ENCODE measurements at places on chromosomes 3 and 15. TPM values are rescaled to one million over a fixed set of nuclear protein-coding genes. Genes with fewer than 3 reads are reported as not detected.
A peak's percentile ranks its signal among the peaks of the same experiment; 100 is the strongest.

The KCNMB3 gene
- 0.17 TPM for total RNA-seq

The SKOR1 gene
- 0.12 TPM for total RNA-seq

The DPPA4 gene
- total RNA-seq: not detected

The ZMYND10 gene
- 0.94 TPM for total RNA-seq

The TOPAZ1 gene
- total RNA-seq: not detected

The C3orf20 gene
- total RNA-seq: 0.12 TPM

The ARNT2 gene
- 0.10 TPM for total RNA-seq

The GTF2A2 gene
- 165 TPM for total RNA-seq

The SOX2 gene
- total RNA-seq: not detected

The CD86 gene
- total RNA-seq: 1.7 TPM

The FBLN2 gene
- total RNA-seq: not detected

The KPNA4 gene
- 44.9 TPM for total RNA-seq

The IGF1R gene
- 13.2 TPM for total RNA-seq

The HRG gene
- not detected for total RNA-seq

The MINDY4B gene
- total RNA-seq: not detected

The ZCWPW2 gene
- 0.39 TPM for total RNA-seq

GRCh38 chr3:23017801-23018200 lies 185.3 kb upstream of the UBE2E2 start:
- DNase-seq: no peak

- DNase-seq: no peak
Measured at GRCh38 chr3:171093462-171093861, 66.9 kb upstream of the SLC2A2 start.

GRCh38 chr15:92505611-92506010 lies 111.9 kb downstream of the ST8SIA2 start:
- no peak for DNase-seq

- DNase-seq: peak; percentile 73
Measured at GRCh38 chr3:196081002-196081833, 672 bp downstream of the TFRC start.

DNA sequence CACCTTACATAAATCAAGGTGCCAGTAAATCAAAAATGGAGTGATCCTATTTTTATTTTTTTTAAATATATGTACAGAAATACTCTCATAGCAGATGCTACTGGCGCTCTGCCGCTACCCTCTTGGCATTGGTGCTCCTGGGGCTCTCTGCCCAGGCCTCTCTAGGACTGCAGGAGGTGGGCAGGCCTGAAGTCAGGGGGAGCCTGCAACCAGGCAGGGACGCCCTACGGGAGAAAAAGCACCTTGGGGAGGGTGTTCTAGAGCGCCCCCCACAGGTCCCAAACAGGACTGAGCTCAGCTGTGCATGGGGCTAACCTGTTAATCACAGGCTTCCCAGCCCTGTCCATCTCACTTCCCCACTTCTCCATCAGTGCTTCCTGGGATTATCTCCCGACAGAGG lies 192.5 kb downstream of the SHQ1 start:
- no peak for DNase-seq

GRCh38 chr3:101279162-101279561 lies 41.2 kb downstream of the IMPG2 start:
- DNase-seq: no peak

- no peak for DNase-seq
Measured at GRCh38 chr3:134201201-134202130, 49.2 kb downstream of the RYK start.

GRCh38 chr15:39896846-39897245 lies 23.2 kb downstream of the GPR176 start:
- no peak for DNase-seq

GRCh38 chr15:67187351-67187854 lies 67.1 kb downstream of the AAGAB start:
- no peak for DNase-seq

DNA sequence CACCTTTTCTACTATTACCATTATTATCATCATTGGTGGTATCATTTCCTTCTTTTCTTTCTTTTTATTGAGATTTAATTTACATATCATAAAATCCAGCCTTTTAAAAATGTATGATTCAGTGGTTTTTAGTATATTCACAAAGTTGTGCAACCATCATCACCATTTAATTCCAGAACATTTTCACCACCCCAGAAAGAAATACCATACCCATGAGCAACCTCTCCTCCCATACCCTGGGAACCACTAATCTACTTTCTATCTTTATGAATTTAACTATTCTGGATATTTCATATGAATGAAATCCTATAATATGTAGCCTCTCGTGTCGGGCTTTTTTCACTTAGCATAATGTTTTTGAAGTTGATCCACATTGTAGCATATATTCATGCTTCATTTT lies 29.1 kb downstream of the AAGAB start:
- no peak for DNase-seq

GRCh38 chr3:43537225-43537624 lies 84.6 kb downstream of the ANO10 start:
- no peak for DNase-seq

DNA sequence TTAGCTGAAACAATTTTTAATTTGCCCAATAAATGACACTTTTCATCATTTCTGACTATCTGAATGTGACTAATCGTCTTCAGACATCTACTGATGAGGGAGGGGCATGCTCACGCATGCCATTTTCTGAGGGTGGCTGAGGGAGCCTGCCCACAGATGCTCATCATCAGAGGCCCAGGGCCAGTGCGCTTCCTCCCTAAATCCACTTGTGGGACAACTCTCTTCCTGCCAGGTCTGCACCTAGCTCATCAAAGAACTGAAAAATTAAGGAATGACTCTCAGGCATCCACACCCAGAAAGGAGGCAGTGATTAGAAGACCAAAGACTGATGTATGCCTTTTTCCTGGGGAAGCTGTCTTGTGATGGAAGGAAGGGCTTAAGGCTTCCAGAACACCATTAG lies 22.8 kb downstream of the RTP3 start:
- no peak for DNase-seq

- no peak for DNase-seq
Measured at GRCh38 chr15:99435877-99436541, 129.8 kb upstream of the MEF2A start.

DNA sequence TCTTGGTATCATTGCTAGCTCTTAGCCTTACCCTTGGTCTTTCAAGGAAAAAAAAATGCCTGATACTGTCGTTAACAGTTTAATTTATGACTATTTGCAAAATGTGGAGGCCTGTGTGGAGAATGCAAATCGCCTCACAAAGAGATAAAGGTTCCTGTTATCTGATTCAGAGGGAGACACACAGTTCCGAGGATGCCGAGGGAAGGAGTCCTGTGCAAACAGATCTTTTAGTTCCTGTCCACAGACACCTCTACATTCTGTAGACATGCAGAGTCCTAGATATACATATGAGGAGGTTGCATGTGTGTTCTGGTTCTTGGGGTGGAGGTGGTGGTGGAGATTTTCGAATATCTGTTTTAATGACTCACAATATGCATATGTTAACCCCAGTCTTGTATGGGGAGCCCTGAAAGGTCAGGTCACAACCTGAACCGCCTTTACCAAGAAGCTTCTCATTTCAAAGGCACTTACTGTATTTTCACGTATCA lies 5.7 kb downstream of the NR2F2 start:
- no peak for DNase-seq

DNA sequence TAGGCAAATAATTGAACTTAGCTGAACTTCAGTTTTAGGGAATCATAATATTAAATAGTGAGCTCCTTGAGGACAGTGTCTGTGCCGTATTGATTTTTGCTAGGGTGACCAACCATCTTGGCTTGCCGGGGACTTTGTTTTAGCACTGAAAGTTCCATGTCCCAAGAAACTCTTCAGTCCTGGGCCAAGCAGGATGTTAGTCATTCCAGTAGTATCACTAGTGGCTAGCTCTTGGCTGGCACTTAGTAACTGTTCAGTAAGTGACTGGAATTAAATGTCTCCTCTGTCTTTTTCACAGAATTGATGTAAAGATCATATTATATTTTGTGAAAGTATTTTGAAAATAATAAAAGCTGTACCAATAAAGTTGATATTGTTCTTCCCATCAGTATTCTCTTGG lies 42.3 kb downstream of the RSRC1 start:
- no peak for DNase-seq

GRCh38 chr3:56762718-56763117 lies 39.0 kb downstream of the ARHGEF3 start:
- no peak for DNase-seq

GRCh38 chr3:175857666-175858270 lies 998.6 kb downstream of the NAALADL2 start:
- no peak for DNase-seq

DNA sequence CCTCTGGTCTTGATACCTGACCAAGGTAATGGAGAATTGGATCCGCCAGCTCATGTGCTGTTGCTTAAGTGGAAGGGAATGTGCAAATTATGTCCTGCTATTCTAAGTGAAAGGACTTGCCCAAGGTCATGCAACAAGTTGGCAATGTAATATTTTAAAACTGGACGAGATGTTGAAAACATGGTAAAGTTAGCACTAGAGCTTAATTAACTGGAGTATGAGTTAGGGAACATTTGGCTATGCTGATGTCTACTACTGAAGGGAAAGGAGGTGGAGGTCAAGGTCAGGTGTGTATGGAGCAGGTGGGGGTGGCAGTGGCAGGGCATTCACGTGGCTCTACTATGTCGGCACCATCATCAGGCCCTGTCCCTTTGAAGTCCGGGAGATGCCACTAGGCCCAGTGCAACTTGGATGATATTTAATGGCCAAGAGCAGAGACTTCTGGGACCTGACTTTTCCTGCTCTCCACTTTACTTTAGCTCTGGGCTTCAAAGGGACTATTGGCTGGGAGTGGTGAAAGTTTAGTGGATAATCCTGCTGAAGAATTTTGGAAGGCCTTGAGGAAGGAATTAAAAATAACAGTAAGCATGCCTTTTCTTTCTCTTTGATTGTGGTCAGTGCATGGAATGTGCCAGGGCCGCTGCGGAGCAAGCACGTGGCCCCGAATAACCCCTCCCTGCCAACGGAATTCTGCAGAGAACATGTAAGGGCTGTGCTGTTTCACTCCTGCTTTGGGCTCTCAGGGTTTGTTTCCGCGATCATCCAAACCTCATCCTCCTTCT lies 14.9 kb downstream of the SMAD3 start:
- DNase-seq: no peak

DNA sequence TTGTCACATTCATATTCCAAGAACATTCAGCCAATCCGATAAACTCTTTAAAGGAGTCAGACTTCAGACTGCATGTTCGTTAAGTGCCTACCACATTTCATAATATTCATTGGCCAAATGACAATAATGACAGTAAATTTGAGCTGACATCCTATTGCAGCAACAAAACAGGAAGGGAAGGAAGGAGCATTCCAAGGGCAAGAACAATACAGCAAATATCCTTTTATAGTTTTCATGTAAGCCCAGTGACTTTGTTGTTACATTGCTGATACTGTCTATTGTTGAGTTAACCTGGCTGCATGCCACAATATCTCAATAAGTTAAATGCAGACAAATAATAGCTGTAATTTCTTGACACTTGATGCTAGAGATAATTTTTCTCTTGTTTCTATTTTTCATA lies 16.4 kb upstream of the CBLB start:
- no peak for DNase-seq

DNA sequence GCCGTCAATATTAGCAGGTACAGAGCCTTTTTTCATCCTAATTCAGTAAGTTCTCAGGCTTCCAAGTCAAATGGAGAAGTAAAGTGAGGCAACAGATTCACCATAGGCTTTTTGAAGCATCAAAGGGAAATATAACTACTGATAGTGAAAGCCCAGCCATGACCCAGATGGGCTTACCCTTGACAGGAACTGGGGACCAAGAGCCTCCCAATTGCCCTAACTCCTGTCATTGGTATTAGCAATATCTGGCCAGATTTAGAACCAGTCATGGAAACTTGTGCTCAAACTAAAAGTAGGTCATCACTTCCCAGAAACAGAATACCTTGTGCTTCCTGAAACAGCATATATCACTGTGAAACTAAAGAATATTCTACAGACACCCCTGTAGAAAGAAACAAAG lies 33.0 kb downstream of the NME9 start:
- DNase-seq: peak; percentile 67

GRCh38 chr3:132405188-132405587 lies 12.1 kb upstream of the DNAJC13 start:
- DNase-seq: no peak

DNA sequence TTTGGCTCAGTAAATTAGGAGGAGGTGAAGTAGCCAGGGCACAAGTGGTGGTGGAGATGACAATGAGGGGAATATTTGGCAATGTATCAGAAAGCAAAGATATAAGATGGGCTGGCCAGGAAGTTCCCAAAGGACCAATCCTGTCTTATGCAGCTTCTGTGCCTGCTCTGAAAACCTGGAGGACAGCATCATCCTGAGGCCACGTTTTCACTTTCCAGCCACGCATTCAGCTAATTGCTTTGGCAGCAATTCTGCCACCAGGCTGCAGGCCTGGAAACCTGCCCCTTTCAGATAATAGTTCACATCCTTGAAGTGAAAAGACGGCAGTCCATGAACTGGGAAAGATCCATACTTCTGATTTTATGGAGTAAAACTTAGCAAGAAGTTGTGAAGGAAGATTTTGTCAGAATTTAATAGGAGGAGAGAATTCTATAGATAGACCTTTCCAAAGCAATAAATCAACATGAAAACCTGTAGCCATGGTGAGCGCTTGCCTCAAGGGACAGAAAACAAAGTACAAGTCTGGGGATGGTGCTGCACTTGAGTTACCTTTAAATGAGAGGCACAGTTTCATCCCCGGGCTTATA lies 682.5 kb downstream of the GRM7 start:
- DNase-seq: no peak

GRCh38 chr3:164094546-164094945 lies 983.8 kb downstream of the SI start:
- DNase-seq: no peak

- DNase-seq: no peak
Measured at GRCh38 chr3:81105206-81105605, 656.2 kb downstream of the GBE1 start.

DNA sequence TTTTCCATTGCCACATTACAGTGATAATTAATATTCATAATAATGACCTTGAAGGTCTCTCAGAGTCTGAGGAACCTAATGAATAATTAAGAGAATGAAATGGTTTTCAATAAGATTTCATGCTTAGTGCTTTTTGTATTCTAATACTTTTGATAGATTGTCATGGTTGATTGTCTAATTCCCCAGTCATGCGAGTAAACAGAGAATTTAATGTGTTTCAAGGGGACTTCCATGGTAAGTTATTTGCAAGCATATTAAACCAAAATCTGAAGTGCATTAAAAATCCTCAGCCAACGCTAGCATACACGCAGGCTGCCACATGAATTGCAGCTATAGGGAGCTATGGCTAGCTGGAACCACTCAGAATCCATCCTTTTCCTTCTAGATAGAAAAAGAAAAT lies 18.9 kb upstream of the ANO10 start:
- DNase-seq: no peak

DNA sequence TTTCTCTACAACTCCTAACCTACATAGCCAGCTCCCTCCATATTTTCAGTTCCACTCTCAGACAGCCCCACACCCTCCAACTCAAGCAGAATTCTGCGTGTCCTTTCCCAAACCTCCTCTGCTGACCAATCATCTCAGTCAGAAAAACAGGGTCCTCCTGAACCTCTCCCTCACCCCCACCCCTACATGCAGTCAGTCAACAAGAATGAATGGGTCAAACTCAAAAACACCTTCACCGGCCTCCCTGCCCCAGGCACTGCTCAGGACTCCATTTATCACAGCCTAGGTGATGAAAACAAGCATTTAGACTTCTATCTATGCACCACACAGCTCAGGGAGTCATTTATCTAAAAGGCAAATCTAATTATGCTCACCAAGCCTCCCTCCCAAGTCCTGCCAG lies 32.4 kb downstream of the MYL3 start:
- DNase-seq: no peak

- DNase-seq: peak; percentile 44
Measured at GRCh38 chr3:172622916-172623700, 87.8 kb downstream of the NCEH1 start.

Data from activated CD4-positive, alpha-beta memory T cell treated with anti-CD3 and anti-CD28 coated beads for 36 hours (primary cell).